CD4-positive, alpha-beta T cell treated with Interleukin-15 for 1 hour (primary cell): ENCODE measurements at places on chromosomes 6 and 20.

DNA sequence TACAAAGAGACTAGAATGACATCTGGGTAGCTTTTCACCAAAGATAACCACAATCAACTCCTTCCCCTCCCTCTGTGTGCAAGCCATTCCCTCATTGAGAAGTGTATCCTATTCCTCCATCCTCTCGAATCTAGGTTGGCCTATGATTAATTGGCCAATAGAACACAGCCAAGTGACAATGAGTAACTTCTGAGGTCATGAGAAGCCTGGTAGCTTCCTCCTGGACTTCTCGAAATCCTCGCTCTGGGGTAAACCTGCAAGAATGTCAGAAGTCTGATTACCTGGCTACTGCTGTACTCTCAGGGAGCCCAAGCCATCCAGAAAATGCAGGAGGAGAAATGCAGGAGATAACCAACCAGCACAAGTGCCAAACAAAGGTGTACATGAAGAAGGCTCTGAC is 13.1 kb downstream of the ARHGAP18 start:
- DNase-seq, result no peak

GRCh38 chr20:56833427-56833826 is 204.3 kb downstream of the TFAP2C start:
- DNase-seq, result no peak

DNA sequence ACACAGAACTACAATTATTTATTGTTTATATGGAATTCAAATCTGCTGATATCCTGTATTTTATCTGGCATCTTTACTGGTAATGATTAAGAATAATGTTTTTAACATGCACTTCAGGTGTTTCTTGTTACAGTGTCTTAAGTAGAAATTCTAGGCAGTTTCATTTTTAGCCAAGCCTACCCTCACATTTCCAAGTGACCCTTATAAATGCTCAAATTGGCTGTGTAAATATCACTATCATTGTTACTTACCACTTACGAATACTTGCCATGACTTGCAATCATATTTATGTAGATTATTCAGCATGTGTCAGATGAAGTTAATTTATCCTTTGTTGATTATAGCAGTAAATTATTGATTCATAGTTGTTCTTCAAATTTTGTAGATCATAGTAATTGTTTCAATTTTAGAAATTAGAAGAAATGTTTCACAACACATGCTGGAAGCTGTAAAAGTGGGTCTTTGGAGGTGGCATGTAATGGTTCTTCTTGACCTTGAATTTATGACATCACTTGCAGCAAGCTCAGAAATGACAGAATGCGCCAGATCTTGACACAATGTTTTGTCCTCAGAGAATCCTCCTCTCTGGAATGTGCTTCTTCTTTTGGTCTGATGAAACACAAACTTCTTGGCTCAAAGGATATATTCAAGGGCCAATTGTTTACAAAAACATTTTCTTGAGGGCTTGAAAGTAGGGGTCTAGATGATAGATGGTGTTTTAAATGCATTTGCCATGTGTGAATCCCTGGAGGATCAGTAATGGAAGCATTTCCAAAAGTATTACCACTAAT is 471.8 kb downstream of the COL12A1 start:
- DNase-seq, result no peak

- no peak for DNase-seq
Measured at GRCh38 chr6:35453236-35453635, 1.1 kb downstream of the FANCE start.

DNA sequence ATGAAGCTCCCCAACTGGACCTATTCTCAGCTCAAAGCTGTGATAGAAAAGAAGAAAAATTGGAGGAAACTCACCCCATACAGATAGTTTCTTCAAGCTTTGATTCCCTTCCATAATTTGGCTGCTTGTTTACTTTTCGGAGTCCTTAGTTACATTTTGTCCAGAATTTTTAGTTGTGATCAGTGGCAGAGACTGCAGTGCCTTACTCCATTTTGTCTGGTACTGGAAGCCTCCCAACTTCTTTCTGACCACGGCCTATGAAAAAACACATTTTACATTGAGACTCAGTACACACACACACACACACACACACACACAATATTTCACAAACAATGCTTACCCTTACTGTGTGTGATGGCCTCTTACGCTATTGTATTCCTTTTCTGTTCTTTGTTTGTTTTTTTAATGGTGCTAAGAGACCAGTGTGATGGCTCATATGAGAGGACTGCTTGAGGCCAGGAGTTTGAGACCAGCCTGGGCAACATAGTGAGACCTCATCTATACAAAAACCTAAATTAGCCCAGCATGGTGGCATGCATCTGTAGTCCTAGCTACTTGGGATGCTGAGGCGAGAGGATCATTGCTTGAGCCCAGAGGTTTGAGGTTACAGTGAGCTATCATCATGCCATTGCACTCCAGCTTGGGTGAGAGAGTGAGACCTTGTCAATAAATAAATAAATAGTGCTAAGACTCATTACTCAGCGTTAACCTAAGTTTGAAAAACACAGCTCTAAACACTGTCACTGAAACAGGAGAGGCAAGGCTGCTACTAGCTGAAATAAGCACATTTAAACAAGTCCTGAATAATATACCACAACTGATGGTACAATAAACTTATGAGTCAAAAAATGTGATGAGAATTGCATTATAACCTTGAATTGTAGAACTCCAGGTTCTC is 13.8 kb upstream of the RNF8 start:
- no peak for DNase-seq

- no peak for DNase-seq
Measured at GRCh38 chr6:14641423-14642135, 524.0 kb downstream of the CD83 start.
